ENCODE measurements at places on chromosomes 2 and 18. TPM values are rescaled to one million over a fixed set of nuclear protein-coding genes. Genes with fewer than 3 reads are reported as not detected.

- H3K27ac ChIP-seq, result no peak overlapping the region
- no peaks in the 10 kb centered on the region for H3K36me3 ChIP-seq
- DNase-seq, result no peak
- peaks cover 35% of the 10 kb centered on the region for H3K27me3 ChIP-seq
- H3K4me1 ChIP-seq, result peaks cover 33% of the 10 kb centered on the region
Observed at GRCh38 chr18:46466234-46467160, 190.5 kb downstream of the LOXHD1 start.

DNA sequence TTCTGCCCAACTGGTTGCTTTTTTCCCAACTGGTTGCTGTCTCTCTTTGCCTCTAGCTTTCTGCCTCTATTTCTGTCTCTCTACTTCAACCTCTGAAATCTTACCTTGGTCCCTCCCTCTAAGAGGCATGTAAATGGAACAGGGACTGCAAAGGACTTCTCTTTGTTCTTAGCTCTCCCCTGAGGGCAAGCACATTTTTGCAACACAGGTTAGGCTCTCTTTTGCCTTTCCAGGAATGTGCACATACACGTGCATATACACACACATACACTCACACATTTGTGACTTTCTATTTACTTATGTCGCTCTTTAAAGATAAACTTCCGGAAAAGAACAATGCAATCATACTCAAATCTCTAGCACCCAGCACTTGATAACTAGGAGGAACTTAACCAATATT lies 262.6 kb upstream of the DDX18 start:
- H3K4me3 ChIP-seq, result no peak overlapping the region
- no peak overlapping the region for H3K27ac ChIP-seq
- no peak for DNase-seq
- no peaks in the 10 kb centered on the region for H3K4me1 ChIP-seq
- no peaks in the 10 kb centered on the region for H3K27me3 ChIP-seq
- no peaks in the 10 kb centered on the region for H3K36me3 ChIP-seq

The THSD7B gene
- not detected for total RNA-seq

The C2orf66 gene
- total RNA-seq, result 0.27 TPM
